ENCODE measurements at places on chromosomes 4 and X.
A peak's percentile ranks its signal among the peaks of the same experiment; 100 is the strongest.

DNA sequence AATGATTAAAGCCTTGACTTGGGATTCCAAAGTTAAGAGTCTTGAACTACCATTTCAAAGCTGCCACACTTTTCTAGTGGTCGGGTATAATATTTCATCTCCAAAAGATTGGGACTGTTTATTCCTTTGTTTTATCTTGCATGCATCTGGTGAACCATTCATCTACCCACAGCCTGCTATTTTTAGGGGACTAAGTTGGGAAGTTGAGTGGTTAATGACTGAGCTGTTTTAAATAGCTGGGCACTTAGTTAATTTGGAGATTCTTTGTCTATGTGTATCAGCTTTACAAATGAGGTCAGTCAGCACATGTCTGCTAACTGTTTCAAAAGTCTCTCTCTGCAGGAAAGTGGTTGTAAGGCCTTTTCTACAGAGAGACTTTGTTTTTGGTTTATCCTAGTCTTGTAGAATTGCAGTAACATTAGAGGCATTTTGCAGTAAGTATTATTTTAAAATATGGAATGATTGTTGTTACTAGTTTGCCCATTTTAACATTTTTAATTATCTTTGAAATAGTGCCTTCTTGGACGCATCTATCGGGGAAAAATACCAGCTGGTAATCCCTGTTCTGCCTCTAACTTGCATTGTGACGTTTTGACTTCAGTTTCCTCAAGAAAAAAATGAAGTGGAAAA lies 8.2 kb downstream of the BMP2K start:
- DNase-seq: no peak

DNA sequence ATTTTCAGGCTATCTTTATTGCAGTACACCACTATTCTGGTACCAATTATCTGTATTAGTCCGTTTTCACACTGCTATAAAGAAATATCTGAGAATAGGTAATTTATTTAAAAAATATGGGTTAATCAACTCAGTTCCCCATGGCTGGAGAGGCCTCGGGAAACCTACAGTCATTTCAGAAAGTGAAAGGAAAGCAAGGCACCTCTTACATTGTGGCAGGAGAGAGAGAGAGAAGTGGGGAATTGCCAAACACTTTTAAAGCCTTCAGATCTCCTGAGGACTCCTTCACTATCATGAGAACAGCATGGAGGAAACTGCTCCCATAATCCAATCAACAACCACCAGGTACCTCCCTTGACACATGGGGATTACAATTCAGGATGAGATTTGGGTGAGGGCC lies 54.7 kb downstream of the AMER1 start:
- DNase-seq: no peak

DNA sequence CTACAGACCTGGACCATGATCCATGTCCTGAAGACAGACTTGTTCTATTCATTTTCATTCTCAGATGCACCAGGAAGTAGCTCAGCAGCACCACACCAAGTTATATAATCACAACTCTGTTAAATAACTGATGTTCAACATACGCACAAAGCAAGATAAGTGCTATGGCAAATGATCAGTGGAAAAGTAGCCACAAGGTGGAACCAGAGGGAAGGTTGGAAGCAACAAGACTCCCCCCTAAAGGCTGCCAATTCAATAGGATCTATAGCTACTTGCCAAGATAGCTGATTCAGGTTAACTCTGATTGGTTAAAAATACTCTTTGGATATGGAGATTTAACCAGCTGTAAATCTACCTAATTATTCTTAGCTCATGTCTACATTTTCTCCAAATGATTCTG lies 23.7 kb upstream of the FAM47B start:
- no peak for DNase-seq

DNA sequence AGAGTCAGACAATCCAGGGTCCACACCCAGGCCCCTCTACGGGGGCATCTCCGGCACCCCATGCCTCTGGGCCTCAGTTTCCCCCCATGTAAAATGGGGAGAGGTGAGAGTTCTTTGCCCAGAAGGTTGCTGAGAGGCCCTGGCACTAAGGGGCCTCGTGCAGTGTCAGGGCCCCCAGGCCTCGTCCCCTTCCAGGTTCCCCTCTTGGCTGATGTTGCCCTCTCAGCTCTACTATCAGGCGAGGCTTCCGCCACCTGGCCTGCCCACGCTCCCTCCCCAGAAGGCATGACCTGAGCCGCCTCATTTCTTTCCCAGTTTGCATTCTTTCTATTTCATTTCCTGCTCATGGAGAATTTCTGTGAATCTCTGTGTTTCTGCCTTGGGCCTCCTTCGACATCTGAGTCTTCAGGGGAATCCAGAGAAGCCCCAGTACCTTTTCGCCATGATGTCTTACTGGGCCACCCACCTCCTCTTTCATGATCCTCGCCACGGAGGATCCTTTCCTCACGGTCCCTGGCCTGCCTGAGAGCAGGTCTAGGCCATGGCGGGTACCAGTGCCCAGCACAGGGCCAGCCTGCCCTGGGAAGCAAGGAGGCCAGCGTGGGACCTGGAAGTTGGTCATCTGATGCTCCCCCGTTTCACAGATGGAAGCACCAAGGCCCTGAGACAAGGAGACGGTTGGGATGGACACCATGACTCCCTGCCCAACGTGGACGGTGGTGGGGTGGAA lies 21.9 kb upstream of the MRFAP1 start:
- no peak for DNase-seq

DNA sequence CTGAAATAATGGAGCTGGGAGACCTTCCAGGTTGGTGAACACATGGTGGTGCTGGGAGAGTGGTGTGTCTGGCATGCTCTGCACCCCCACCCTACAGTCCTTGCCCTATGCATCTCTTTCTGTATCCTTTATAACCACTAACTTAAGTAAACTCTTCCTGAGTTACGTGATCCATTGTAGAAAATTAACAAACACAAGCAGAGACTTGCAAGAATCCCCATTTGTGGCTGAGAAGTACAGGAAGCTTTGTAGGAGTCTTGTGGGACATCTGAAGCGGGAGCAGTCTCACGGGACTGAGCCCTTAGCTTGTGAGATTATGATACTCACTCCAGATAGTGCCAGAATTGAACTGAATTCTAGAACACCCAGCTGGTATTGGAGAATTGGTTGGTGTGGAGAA lies 14.3 kb upstream of the FAM13A start:
- no peak for DNase-seq

DNA sequence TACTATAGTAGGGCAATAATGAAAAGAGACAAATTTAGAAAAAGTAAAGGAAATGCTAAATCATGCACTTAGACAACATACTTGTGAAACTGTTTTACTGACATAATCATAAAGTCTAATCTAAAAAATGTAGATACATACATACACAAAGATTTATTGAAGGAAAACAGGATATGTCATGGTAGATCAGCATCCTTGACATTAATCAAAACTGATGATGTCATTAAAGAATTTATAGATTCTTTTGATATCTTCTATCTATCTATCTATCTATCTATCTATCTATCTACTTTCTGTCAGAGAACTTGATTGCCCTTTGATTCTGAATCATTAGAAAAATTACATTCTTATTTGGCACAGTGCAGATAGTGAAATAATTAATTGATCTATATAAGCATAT lies 311.3 kb downstream of the CCSER1 start:
- no peak for DNase-seq

- peak; percentile 19 for DNase-seq
These were observed 769 bp downstream of the TCEAL1 start for GRCh38 chrX:103629318-103630170.
